Adipocyte (in vitro differentiated cells): ENCODE measurements at places on chromosomes 6 and 20.

DNA sequence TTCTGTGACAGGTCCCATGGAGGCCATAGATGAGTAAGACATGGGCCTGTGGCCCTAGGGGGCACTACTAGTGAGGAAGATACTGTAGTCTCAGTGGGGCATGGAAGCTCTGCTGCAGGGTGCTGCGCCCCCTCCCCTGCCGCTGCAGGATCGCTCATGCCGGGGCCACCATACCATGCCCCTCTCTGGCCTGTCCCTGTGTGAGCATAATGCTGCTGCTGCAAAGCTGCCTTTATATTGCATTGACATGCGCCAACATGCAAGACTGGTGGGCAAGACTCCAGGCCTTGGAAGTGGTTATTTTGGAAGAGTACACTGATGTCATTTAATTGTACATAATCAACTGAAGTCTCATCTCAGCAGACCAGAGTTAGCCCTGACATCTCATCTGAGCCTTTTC is 60.0 kb downstream of the TOX2 start:
- no peak for DNase-seq

DNA sequence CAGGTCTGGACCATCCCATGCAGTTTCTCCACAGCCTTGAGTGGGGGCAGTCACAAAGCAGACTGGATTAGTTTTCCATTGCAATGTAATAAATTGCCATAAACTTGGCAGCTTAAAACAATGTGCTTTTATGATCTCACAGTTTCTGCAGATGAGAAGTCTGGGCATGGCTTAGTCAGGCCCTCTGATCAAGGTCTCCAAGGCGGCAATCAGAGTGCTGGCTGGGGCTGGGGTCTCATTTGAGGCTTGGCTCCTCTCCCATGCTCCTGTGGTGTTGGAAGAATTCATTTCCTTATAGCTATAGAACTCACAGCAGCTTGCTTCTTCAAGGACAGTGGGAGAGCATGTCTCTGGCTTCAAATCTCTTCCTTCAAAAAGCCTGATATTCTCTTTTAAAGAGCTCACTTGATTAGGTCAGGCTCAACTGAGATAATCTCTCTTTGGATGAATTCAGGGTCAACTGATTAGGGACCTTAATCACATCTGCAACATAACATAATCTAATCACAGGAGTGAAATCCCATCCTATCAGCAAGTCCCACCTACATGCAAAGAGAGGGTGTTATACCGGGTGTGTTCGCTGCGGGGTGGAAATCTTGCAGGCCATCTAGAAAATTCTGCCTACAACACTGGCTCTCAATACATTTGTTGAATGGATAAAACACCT is 77.4 kb upstream of the SULF2 start:
- no peak for DNase-seq

- peak; percentile 30 for DNase-seq
Measured at GRCh38 chr20:32206760-32207625, 550 bp downstream of the PLAGL2 start.

DNA sequence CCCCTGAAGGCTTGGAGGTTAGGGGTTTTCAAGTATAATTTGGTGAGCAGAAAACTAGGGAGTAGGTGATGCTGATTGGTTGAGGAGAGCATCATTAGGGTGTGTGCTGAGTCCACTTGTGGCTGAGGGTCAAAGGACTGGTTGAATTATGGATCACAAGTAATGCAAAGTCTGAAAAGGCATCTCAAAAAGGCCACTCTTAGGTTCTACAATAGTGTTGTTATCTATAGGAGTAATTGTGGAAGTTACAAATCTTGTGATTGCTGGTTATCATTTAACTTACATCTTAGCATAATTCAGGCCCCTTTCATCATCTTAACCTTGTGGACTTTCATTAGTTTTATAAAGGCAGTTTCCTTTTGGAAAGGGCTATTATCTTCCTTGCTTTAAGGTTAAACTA is 60.8 kb downstream of the UBR2 start:
- no peak for DNase-seq

GRCh38 chr20:37072293-37073196 is 23.3 kb downstream of the RBL1 start:
- DNase-seq, result no peak

DNA sequence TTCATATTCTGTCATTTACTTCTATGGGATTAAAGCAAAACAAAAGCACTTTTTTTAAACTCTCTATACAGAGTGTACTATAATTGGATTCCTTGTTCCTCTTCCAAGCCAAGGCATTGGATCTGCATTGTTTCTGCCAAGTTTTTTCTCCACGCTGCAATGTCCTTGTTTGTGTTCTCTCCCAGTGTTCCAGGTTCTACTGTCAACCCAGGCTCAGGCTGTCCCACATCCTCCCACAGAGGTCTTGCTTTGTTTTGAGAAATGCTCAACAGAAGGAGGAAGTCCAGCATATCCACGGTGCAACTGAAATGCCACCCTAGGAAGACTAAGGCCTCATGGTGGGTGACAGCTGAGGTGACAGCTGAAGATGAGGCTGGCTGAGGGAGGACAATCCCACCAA is 287.1 kb upstream of the PRDM1 start:
- peak; percentile 70 for DNase-seq

DNA sequence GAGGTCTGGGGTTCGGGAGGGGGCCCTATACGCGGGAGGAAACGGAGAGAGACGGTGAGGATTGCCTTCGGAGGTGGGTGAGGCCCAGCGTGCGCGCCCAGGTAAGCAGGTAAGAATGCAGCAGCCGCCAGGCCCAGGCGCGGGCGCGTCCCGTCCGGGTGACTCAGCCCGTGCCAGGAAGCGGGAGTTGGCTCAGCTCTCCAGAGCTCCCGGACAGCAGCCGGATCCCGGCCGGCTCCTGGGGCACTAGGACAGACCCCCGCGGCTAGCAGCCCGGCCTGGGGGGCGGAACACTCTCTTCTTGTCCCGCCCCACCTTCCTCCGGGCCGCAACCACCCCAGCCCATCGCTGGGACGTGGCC is 1.5 kb upstream of the MDFI start:
- peak; percentile 27 for DNase-seq

GRCh38 chr20:16806061-16806460 is 57.9 kb downstream of the OTOR start:
- no peak for DNase-seq

- DNase-seq, result no peak
Measured at GRCh38 chr6:157538168-157538567, 157.2 kb downstream of the ZDHHC14 start.

GRCh38 chr20:63896264-63897105 is 1.6 kb downstream of the DNAJC5 start:
- DNase-seq, result peak; percentile 59

- peak; percentile 48 for DNase-seq
Measured at GRCh38 chr6:101146389-101146788, 247.1 kb upstream of the GRIK2 start.

- DNase-seq, result peak; percentile 15
Measured at GRCh38 chr6:159984268-159984786, 15.4 kb downstream of the IGF2R start.

DNA sequence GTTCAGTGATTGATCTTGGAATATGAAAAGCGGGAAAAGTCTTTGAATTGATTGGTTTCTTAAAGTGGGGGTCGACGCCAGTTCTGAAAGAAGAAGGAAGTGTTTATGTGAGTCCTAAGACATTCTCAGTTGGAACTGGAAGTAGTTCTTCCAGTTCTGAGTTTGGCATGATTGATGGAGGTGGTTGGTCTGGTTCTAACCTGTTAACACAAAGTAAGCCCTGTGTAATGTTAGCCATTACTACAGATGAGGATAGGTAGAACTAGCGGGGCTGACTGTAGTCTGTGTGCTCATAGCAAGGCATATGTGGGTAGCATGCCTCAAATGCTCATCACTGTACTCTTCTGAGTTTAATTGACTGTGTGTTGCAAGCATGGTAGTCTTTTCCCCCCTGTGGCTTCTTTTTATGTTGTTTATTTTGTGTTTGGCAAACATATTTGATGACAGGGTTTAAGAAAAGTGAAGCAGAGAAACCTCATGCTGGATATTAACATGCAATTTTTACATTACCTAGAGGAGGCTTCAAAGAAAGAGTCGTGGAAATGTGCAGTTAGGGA is 24.9 kb downstream of the CITED2 start:
- DNase-seq, result no peak

DNA sequence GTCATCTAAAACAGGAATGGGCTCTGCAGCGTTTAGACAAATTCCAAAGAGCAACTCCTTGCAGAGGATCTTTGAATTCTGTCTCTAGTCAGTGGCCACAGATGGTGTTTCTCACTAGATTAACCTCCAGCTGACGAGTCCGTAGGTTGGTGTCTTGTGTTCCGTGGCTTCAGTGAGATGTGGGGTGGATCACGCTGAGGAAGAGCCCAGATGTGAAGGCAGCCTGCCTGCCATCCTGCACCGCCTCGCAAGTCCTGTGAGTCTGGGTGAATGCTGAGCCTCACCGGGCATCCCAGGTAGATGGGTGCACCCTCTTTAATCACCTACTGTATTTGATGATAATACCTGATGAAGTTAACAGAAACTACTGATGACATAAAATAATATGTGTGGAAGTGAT is 70.4 kb downstream of the THBS2 start:
- DNase-seq, result no peak

- DNase-seq, result no peak
Measured at GRCh38 chr6:139812939-139813338, 438.5 kb upstream of the CITED2 start.

- no peak for DNase-seq
Measured at GRCh38 chr6:168906391-168906790, 347.3 kb downstream of the THBS2 start.

DNA sequence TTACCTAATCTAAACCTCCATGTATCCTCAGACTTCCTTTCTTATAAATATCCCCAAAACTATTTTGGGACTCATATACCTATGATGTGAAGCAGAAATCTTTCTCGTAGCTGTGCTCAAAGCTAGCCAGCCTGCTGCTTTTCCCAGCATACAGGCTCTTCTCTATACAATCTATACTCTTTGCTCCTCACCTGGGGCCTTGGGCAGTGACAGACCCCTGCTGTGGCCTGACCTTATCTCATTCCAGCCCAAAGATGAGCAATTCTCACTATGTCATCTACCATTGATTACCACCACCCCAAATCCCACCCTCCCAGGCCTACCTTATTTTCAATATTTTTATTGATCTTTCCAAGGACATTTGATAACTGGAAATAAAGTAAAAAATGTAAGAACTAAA is 83.2 kb upstream of the FBXL4 start:
- DNase-seq, result no peak

- DNase-seq, result no peak
Measured at GRCh38 chr6:139490482-139490881, 116.0 kb upstream of the CITED2 start.

DNA sequence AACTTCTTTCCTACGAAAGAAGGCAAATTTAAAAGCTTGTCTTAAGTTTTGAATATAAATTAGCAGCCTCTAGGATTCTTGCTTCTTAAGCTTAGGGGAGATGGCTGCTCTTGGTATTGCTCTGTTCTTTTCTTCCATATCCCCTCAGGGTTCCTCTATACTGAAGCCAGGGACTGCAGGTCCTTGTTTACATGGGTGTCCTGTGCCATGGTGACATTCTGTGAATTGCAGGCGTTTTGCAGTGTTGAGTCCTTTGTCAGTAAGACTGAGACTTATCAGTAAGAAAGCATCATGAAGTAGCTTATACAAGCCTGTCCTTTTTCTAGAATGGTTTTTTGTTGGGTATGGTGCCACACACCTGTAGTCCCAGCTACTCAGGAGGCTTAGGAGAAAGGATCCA is 147.8 kb downstream of the ARID1B start:
- DNase-seq, result no peak

DNA sequence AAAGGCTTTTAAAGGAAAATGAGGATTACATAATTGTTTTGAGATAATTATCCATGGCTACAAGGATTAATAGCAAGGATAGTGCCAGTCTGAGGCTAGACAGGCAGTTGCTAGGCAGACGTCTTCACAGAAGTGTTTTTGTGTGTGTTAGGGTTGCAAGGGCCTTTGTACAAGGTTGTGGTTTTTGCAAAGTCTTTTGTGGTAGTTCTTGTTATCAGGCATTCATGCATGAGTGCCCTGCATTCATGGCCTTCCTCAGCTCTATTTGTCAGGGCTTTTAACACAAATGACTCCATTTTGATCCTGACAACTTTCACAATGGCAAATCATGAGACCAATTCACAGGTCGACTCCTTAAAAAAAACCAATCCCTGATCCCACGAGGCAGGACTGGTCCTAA is 68.1 kb upstream of the TXNDC5 start:
- no peak for DNase-seq

GRCh38 chr6:151057061-151057460 is 182.7 kb upstream of the AKAP12 start:
- no peak for DNase-seq

DNA sequence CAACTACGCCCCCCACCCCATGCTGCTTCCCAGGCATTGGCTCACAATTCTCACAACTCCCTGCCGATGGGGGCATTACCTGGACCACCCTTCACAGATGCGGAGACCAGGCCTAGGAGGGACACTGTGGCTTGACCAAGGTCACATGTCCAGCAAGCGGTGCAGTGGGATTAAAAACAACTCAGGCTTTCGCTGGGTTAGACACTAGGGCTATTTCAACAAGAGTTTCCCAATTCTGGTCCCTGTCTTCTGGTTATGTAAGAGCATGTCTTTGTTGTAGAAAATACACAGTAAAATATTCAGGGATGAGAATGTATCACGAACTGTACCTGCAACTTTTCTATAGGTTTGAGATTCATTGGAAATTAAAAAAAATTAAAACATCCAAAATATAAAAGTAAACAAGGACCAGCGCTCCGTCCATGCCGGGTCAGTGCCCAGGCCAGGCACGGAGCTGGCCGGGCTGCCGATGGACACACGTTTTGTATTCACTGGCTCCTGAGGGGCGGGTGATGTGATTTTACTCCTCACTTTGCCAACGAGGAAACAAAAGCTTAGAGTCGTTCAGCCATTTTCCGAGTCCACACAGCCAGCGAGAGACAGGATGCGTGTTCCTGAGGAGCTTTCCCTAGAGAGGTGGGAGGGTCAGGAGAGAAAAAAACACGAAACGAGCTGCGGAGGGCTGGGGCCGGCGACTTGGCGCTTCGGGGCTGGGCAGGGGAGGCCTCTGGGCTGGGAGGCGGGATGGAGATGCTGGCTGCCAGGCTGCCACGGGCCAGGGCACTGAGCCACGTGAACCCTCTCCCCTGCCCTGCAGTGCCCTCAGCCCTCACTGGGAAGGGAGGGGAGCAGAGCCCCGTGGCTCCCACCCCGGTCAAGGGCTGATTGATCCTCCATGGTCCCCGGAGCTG is 17.1 kb upstream of the VSTM2L start:
- DNase-seq, result no peak

DNA sequence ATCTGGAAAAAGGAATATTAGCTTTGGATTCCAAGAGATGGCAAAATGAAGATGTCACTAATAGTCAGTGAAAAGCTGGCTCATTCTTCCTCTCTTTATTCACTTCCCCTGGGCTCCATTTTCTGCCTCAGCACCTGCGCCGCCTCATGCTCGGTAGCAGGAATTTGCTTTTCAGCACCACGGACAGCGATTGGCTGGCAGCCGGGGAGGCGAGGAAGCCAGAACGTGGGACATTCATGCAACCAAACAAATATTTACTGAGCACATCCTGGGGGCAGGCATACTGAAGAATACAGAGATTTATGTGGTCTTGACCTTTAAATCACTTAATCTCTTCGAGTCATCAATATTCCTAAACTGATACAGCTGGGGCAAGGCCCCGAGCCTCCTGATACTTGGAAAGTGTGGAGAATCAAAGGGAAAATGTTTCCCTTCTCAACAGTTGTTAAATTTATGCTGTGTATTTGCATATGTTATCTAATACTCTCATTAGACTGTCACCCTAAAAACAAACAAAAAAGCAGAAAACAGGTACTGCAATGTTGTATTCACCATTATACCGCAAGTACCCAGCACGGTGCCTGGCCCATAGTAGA is 12.1 kb upstream of the PDYN start:
- DNase-seq, result peak; percentile 78
